NCI-H1048 (cell line): ENCODE measurements at places on chromosomes 5 and 9.

DNA sequence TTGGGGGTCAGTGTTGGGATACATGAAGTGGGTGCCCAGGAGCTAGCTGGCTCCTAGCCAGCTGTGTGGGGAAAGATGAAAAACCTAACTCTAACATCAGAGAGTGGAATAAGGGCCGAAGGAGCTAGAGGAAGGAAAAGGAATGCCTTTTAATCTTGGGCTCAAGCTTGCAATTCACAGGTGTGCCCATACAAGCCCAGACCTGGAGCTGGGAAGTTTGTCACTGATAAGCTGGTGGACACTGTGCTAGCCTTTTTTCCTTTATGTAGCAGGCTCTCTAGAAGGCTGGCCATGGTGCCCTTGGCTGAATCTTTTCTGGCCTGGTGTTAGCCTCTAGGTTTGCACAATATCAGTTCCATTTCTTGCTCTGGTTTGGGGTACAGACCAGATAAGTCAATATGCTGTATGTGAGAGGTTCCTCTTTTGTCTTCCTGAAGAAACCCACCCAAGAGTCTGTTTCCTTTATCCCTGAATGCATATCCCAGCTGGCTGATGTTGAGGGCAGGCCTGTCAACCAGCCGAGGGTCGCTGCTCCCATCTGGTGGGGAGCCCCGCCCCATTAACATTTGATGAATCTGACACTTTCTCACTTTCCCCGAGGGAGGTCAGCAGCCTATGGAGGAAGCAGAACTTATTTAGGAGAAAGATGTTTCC lies 92.4 kb upstream of the CXCL14 start:
- DNase-seq, result no peak

GRCh38 chr9:134571946-134572917 lies 69.4 kb upstream of the COL5A1 start:
- no peak for DNase-seq

DNA sequence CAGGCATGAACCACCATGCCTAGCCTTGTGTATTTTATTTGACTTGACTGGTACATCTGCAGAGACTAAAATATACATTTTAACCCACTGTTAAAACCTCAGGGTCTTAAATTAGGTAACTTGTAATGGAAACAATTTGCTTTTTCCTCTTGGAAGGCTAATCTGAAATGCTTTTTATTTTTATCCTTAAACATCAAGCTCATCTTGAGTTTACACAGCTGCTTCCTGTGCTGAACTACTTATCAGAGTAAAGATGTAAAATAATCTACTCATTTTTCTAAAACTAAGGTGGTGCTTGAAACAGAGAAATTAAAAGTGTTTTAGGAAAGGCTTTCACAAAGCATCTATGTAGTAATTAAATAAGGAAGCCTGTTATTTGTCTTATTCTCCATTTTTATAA lies 144.1 kb downstream of the ENTREP1 start:
- no peak for DNase-seq

DNA sequence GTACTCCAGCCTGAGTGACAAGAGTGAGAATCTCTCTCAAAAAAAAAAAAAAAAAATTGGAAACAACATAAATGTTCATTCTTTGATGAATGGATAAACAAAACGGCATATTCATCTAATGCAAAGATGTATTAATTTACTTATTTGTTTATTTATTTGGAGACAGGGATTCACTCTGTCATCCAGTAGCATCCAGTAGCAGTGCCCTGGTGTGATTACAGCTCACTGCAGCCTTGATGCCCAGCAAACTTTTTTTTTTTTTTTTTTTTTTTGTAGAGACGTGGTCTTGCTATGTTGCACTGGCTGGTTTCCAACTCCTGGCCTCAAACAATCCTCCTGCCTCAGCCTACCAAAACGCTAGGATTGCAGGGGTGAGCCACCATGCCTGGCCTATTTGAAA lies 24.4 kb downstream of the OR2V2 start:
- no peak for DNase-seq

GRCh38 chr5:159001247-159001646 lies 98.5 kb downstream of the EBF1 start:
- DNase-seq, result no peak

DNA sequence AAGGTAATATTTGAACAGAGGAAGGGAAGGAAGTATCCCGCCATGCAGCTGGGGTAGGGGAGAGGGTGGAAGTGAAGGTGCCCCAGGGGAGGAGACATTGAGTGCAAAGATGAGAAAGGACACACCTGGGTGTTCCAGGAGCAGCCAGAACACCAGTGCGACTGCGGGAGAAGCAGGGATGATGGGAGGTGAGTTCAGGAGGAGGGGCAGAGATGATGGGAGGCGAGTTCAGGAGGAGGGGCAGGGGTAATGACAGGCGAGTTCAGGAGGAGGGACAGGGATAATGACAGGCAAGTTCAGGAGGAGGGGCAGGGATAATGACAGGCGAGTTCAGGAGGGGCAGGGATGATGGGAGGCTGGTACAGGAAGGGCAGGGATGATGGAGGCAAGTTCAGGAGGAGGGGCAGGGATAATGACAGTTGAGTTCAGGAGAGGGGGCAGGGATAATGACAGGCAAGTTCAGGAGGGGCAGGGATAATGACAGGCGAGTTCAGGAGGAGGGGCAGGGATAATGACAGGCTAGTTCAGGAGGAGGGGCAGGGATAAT lies 17.2 kb upstream of the SPOCK1 start:
- no peak for DNase-seq

DNA sequence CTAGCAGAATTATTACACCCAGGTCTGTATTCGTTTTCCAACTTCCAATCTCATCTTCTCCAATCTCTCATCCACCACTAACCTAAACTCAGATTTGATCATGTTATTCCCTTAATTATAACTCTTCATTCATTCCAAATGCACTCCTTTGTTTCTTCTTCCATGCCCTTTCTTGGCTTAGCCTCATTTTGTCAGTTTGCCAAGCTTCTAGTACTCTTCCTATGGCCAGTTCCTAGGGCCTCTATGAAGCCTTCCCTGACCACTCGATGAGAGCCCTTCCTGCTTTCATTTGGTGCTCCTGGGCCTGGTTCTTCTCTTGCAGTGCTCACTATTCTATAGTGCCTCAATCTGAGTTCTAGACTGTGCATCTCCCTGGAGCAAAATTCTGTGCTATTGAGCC lies 5.8 kb downstream of the FAM219A start:
- no peak for DNase-seq

DNA sequence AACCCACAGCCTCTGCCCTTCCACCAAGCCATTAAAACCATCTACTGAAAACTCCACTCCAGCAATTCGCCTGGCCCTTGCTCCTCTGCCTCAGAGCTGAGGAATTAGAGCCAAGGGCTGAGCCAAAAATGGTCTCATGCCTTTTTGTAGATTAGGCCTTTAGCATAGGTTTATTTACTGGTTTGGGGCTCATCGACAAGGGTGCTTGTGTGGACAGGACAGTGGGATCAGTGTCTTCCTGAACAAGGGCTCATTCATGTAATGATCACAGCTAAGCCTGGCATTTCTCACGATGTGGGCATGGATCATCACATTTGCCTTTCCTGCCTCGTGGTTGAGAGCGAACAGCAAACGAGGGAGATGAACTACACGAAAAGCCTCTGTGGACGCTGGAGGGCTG lies 59.2 kb upstream of the PHF24 start:
- no peak for DNase-seq

DNA sequence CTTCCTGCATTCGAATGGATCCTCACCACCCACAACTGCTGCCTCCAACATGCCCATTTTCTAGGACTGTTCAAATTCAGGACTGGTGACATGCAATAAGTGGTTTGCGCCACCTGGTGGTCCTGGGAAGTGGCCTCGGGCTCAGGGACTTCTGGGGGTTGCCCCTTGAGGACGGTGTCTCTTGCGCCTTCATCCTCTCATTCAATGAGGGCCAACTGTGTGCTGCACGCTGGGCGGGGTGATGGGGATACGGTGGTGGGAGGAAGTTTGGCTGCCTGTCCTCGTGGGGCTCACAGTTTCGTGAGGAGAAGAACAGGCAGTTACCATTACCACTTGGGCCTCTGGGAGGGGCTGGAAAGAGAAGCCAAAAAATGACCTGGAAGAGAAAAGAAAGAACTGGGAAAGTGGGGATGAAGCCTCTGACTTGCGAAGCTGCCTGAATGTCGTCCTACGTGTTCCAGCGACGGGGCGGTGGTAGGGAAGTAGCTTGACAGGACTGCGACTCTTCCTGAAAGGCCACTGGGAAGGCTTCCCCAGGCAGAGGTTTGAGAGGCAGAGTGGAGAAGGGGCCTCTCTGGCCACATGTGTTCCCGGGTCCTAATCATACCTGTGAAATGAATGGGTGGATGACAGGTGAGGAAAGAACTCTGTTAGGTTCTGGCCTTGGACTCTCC lies 49.0 kb downstream of the PSD2 start:
- no peak for DNase-seq

GRCh38 chr5:22844636-22845035 lies 8.5 kb downstream of the CDH12 start:
- no peak for DNase-seq

- no peak for DNase-seq
Observed at GRCh38 chr5:100777680-100778300, 125.3 kb downstream of the ST8SIA4 start.

DNA sequence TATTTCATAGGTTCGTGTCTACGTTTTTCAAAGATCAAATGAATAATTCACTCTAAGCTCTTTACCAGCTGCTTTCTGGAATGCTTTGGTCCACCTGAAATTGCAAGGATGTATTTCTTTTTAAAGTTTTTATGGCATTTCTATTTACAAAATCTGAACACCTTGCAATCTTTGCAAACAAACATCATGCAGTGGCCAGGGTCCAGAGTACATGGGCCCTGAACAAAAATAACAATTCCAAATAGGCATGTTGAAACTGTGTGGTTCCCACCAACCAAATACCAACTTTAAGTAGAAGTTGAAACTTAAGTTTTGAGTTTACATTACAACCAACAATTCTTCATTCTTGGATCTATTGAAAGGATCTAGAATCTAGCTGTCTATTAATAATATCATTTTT lies 180.1 kb upstream of the FTMT start:
- no peak for DNase-seq

GRCh38 chr9:114677418-114677817 lies 4.6 kb downstream of the TEX48 start:
- DNase-seq, result peak; percentile 4

DNA sequence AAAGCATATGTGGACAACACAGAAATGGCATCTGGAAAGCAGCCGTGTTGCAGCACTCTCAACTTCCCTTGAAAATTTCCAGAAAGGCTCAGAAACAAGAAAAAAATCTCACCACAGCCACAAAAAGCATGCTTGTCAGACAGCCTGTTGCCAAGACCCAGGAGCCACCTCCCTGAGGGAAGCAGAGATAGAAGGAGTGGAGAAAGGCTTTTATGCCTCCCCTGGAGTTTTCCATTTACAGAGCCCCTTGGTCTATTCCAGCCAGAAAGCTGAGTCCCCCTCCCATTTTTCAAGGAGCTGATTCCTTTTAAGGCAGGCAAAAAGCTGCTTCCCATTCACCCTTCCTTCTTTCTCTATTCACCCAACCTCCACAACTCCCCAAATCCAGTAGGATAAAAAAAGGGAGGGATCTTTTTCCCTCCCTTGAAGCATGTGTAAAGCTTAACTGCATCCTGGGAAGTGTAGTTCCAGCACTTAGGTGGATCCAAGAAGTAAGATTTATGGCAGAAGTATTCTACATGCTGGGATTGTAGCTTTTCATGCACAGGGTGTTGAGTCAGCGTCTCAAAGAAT lies 37.1 kb upstream of the PALM2AKAP2 start:
- no peak for DNase-seq

GRCh38 chr5:135397084-135397483 lies 1.9 kb downstream of the MACROH2A1 start:
- DNase-seq, result no peak

DNA sequence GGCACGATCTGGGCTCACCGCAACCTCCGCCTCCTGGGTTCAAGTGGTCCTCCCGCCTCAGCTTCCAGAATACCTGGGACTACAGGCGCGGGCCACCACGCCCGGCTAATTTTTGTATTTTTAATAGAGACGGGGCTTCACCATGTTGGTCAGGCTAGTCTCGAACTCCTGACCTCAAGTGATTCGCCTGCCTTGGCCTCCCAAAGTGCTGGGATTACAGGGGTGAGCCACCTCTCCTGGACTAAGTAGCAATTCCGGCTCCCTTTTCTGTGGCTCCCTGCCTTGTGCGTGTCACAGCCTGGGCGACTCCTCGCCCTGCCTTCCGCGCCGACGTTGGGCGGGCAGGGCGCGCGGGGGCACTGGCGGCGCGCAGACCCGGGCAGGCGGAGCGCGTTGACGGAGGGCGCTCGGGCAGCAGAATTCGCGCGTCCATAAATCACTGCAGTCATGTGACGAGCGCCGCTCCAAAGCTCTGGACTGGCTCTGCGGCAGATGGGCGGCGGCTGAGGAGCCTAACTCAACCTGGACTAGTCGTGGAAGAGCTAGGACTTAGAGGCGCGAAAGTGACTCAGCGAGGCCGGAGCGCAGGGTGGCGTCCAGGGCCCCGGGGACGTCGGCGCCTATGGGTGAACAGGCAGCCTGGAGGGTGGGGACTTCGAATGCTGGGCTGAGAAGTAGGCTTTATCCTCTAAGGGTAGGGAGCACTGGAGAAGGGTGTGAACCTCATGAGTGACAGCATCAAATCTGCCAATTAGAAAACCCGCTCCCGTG lies 1.4 kb upstream of the CIZ1 start:
- DNase-seq, result no peak

GRCh38 chr9:109119439-109120203 lies at the start of gene TMEM245:
TSS of gene TMEM245 (minus strand) at chr9:109119947. CDS start at chr9:109119913, 34 bp downstream.
- peak; percentile 92 for DNase-seq

GRCh38 chr9:101711330-101711941 lies 27.0 kb downstream of the GRIN3A start:
- no peak for DNase-seq

DNA sequence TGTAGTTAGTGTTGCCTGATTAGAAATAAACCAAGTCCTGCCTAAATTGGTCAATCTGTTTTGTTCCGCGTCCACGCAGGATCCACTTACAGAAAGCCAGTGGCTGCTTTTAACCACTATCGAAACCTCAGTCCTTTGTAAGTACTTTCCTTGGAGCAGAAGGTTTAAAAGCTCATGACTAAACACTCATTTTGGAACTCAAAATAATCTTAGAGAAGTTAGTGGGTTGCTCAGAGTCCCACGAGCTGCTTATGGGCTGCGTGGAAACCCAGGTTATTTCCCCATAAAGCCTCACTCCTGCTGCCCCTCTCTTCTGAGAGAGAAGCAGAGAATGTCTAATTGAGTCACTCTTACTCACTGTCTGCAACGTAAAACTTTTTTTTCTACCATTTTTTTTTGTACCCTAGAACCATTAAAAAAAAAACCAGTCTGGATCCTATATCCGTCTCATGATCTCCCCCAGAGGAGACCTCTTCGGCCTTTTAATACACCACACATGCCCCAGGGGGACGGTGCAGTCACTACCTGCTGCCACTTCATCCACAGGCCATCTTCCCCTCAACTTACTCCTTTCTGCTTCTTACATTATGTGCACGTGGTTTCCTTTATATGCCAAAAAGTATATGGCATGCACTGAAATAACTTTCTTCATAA lies 7.6 kb downstream of the BASP1 start:
- no peak for DNase-seq

GRCh38 chr9:98263080-98263479 lies 7.6 kb upstream of the TBC1D2 start:
- DNase-seq, result no peak

GRCh38 chr5:74665273-74665672 lies 19.8 kb upstream of the HEXB start:
- DNase-seq, result no peak

- DNase-seq, result no peak
Observed at GRCh38 chr5:108953940-108954339, 206.2 kb downstream of the FER start.
